Activated T-cell treated with anti-CD3 and anti-CD28 coated beads for 4 hours (primary cell): ENCODE measurements at places on chromosomes 3 and 15.

DNA sequence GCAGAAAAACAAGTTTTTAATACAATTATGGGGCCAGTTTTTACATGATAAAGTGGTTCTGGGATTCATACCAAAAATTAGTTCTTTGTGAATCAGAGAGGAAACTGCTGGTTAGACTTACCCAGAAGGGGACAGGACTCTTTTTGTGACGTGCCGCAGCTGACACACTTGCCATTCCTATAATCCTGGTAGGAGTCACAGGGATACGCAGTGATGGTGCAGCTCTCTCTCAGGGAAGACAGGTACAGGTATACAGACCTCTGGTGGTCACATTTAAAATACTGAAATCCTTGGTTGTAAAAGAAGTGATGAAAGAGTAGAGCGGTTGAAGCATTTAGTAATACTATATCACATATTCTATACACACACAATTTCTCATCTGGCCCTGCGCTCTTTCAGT is 20.2 kb upstream of the TMEM41A start:
- DNase-seq = no peak

GRCh38 chr3:140180603-140181002 is 245.6 kb downstream of the CLSTN2 start:
- no peak for DNase-seq

GRCh38 chr3:8405144-8405543 is 96.5 kb upstream of the LMCD1 start:
- no peak for DNase-seq

DNA sequence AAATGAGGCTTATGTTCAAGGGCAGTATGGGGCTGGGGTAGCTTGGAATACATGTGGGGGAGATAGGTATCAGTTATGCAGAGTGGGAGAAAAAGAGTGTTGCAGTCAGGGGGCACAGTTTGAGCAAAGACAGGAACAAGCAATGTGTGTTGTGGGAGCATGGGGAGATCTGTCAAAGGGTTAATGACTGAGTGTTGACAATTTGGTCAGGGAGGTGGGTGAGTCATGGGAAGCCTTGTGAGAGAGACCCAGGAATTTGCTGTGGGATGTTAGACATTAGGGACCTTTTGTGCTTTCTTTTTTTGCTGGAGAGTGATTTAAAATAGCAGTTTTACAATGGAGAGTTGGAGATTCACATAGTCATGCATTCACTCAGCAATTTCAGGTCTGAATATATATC is 221.6 kb upstream of the NR2E3 start:
- DNase-seq = no peak

GRCh38 chr15:52734329-52734728 is 55.1 kb upstream of the ATOSA start:
- DNase-seq = no peak

DNA sequence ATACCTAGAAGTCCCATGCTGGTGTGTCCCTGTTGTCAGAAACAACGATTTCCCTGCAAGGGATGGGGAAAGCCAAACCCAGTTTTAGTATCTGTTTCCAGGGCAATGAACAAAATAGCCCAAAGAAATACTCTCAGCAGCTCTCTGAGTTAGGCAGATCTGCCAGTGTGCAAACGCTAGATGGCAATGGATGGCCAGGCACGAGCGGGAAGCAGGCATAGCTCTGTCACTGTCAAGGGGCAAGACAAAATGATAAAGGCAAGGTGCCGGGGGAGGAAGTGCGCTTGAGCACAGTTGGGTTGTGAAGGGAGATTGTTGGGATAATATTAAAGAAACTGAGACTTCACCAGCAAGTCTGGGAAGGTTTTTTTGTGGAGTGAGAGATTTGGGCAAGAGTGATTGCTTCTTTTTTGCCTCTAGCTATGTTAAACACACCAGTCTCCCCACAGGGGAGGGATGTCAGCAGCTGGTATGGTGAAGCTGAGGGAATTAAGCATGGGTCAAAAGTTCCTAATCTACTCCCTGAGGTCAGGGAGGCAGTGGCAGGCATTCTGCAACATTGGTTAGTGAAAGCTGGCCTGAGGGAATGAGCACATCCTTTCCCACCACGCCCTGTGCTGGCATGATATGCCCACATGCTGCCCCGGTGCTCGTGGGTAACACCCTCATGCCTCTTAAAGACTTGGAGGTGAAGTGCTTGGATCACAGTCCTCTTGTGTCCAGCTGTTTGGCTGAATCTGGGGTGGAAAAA is 117.5 kb downstream of the PDCD6IP start:
- DNase-seq = no peak
